HepG2 (cell line): ENCODE measurements at places on chromosomes 1 and 21.

- no peak for DNase-seq
Measured at GRCh38 chr1:109717729-109718128, 5.7 kb downstream of the GSTM5 start.

GRCh38 chr1:7269525-7269924, 484.3 kb downstream of the CAMTA1 start:
- no peak for DNase-seq

DNA sequence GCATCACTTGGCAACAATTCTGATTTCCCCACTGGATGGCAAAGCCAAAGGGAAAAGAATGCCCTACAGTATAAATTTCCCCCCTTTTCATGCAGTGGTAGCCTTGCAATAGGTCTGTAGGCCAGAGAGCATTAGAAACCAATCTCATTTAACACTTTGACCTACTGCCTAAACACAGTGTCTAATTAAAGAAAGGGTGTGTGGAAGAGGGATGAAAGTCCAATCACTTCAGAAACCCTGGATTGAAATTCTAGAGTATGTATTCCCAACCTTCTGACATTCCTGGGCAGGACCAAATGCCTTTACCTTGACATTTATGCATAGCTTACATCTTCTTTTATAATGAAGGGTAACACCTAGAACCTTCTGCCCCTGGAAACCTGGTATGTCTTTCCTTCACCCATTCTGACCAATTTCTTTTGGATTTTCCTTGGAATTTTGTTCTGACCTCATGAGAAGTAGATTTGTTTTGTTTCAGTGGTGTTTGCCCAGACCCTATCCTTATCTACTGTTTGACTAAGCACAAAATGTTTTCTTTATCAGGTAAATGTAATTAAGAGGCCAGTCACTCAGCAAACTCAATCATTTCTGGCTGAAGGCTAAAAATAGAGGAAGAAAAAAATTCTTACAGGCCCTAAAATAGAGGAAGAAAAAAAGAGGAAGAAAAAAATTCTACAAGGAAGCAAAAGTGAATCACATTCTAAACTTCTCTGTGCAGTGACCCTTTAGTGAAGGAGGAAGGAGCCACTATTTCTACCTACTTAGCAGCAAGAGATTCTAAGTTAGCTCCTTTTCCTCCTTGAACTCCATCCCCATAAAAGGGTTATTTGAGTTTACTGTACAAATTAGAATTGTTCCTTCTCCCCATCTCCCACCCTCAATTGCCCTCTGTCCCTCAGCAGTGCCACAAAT, 129.5 kb upstream of the DSCAM start:
- DNase-seq, result no peak

- DNase-seq, result no peak
Measured at GRCh38 chr1:166868639-166869038, 7.4 kb downstream of the TADA1 start.

DNA sequence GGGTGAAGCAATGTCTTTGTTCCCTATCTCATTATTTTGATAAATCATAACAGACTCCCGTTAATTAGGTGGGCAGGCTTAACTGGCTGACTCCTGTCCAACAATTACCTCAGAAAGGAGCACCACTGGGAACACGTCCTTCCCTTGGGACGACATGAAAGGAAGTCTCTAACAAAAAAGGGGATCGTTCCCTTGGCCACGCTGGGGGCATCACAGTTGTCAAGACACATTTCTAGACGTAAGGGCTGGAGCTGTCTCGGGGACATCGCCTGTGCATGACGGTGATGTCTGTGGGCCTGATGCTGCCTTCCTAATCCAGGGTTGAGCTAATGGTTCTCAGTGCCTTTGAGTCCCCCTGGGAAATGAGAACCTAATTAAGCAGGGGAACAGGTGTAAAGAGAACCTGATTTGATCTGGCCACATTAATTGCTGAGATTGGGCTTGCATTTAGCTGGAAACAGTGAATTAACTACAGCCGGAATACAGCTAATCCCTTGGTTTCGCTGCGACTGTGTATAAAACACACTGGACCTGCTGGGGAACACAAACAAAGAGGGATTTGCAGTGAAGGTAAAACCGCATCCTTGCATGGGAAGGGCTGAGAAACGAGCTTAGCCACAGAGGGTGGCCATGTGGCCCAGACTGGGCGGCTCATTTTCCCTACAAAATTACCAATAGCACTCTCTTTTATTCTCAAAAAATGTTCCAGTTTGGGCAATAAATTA, 111.8 kb downstream of the MRPS6 start:
- no peak for DNase-seq

DNA sequence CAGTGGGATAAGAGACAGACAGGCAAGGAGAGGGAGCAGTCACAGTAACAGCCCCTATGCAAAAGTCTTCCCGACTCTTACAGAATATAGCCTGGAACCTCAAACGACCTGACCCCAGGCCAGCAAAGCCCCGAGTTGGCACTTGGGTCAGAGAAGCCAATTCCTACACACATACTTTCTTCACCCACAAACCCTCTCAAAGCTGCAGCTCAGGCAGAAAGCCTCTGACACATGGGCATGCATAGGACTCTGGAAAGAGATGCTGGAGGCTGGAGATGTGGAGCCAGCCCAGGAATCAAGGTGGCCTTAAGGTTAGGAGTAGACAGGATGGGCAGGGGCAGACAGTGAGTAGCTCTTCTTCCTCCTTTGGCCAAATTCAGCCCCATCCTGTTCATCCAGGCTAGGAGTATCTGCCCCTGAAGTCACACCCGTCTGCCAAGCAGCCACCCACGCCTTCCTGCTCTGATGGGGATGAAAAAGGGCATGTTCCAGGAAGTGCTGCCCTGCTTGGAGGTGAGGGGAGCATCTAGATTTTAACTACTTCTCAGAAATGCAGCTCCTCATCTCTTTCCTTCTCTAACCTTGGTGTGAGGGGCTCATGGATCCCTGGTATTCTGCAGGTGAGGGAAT, 7.8 kb downstream of the SLC41A1 start:
- DNase-seq, result no peak

DNA sequence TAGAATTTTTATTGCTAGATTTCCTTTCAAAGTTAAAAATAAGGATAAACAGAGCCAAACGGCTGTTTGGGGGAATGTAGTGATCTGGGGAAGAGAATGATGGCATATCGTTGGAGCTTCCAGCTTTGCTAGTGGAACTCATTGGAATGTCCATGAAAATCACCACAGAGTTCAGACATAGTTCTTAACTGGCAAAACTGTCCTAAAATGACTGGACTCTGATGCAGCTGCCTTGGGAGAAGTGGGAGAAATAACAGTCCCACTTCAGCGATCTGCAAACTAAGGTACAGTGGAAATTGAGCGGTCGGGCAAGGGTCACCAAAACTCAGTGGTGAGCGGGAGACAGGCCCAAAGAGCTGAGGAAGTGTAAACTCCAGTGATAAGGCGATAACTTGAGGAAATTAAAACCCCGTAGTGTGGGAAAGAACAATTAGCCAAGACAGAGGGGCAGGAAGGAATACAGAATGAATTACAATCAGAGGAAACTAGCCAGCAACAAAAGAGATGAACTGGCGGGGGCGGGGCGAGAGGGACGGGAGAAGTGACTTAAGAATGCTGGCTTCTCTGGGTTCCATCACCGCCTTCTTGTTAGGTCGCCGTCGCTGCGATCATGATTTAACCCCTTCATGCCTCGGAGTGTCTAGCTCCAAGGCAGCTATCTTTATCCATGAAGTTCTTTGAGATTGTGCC, 89.8 kb upstream of the ARHGAP29 start:
- no peak for DNase-seq

DNA sequence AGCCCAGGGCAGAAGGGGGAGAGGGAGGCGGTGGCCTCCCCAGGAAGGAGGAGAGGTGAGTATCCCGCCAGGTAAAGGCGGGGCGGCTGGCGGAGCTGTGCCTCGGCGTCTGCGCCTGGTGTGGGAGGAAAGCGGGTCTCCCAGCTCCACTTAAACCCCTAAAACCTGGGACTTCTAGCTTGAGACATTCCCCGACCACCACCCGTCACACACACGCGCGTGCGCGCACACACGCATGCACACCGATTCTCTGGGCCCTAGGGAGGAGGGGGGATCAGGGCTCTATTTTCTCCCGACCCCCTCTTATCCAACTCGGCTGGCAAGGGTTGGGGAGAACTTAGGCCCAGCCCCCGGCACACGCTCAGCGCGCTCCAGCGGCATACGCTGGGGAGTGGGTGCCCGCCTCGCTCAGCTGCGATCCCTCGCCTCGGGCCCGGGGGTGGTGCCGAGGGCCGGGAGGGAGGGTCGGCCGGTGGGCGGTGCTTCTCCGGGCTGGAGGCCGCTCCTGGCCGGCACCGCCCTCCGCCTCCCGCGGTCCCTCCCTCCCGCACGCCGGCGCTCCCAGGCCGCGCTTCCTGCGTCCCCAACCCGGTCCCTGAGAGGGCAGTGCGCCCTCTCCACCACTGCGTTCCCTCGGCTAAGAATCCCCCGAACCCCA, at the start of gene TMEM51:
TMEM51 (plus strand) TSS at position 564 of the 658 bp plus-strand sequence. CDS start 61,341 bp downstream, outside the sequence.
- DNase-seq, result peak; percentile 60

DNA sequence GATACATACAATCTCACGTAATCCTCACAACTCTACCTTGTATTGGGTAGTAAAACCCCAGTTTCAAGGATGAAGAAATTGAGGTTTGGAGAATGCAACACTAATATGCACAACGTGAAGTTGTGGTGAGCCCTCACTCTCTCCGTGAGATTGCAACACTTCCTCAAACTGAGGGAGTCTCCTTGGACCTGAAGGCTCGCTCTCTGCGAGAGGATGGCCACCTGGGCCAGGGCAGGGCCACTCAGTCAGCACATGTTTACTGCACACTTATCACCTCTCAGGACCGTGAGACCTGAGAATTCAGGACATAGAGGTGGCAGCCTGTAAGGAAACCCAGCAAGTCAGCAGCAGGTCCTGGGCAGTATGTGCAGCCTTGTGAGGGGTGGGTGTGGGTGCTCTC, 8.7 kb downstream of the SH3BP5L start:
- DNase-seq, result no peak

DNA sequence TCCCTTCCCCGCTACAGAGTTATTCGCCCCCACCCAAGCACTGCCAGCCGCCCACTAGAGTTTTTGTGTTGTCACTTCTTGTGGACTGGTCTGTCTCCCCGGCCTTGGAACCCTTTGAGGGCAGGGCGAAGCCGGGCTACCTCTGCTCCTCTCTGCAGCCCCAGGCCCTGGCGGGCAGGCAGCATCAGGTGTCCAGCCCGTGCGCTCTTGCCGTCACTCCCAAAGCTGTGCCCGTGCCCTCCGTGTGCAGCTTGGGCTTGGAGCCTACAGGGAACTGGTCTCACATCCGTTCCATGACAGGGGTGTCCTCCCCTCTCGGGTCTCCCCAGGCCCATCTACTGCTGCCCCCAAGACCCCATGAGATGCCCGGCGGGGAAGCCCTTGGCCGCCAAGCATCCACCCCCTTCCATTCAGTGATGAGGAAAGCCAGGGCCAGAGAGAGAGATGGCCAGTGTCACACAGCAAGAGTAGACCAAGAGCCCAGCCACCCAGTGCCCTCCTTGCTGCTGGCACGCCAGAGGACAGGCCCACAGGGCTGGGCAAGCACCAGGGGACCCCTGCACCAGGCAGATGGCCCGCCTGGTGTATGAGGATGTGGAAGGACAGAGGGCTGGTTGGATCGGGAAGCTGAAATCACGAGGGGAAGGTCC, 15.3 kb upstream of the LDLRAP1 start:
- no peak for DNase-seq

- no peak for DNase-seq
Measured at GRCh38 chr1:101190441-101190840, 46.4 kb upstream of the S1PR1 start.

GRCh38 chr1:246784621-246785493, 60.6 kb downstream of the SCCPDH start:
- DNase-seq, result no peak
